ENCODE measurements at places on chromosomes 6 and 20. TPM values are rescaled to one million over a fixed set of nuclear protein-coding genes. Genes with fewer than 3 reads are reported as not detected.
A peak's percentile ranks its signal among the peaks of the same experiment; 100 is the strongest.

Gene LPA
- not detected for total RNA-seq

DNA sequence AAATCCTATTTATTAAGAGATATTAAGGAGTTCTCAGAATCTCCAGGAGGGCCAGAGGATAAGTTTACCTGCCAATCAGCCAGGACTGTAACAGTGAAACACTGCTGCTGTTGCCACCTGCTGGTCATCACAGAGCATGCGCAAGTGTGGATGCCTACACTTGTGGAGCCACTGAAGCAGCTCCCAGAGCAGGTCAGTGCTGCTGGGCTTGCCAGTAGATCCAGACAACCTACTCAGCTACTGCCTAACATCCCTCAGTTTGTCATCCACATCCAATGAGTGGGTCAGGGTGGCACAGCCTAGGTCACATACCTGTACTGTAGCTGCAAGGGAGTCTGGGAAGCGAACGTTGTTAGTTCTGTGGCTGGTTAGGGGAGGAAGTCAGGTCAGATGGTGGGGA lies 18.3 kb upstream of the NHSL1 start:
- peak; percentile 42 for DNase-seq

DNA sequence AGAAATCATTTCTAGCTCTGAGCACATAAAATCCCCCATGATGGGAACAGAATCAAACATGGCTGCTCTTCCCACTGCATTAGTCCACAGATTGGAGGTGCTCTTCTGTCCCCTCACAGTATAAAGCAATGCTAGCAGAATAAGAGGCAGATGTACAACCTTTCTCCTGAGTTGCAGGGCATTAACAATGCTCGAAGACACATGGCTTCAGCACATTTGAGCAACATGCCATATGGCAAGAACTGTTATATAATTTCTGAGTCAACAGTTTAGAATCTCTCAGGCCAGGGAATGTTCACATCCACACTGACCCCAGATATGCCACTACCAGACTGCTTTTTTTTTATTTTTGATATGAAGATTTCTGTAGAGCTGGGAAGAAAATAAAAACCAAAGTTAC lies 119.6 kb downstream of the KIF13A start:
- DNase-seq = no peak

GRCh38 chr6:23655525-23655924 lies 470.5 kb upstream of the NRSN1 start:
- no peak for DNase-seq

- no peak for DNase-seq
These were observed 451.2 kb upstream of the JAG1 start for GRCh38 chr20:11124849-11125505.

GRCh38 chr6:155181498-155181897 lies 82.3 kb upstream of the CLDN20 start:
- no peak for DNase-seq

DNA sequence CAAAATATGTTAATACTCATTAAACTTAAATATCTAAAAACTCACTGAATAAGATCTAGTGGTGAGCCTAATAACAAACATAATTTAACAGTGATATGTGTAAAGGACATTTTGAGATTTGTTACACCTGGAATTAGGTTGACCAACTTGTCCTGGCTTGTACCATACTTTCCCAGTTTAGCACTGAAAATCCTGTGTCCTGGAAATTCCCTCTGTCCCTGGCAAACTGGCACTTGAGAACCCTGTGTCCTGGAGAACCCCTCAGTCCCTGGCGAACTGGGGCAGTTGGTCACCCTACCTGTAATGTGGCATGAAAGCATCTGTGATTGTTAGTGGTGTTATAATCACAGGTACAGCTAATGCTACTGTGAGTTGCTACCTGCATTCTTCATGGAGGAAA lies 6.9 kb upstream of the PRND start:
- no peak for DNase-seq

DNA sequence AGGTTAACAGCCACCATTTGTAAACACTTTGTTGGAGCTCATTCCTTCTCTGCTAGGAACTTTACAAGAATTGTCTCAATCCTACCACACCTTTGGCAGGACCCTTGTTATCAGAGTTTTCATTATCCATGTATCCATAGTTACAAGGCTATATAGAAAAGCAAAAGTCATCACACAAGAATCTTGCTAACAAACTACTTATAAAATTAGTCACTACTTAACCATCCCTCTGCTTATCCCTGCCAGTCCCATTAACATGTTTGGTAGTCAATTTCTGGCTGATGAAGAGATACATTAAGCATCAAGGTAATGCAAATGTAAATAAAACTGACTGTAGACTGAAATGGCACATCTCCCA lies 10.4 kb downstream of the ZSWIM3 start:
- DNase-seq = no peak

GRCh38 chr6:8819446-8819845 lies 384.1 kb upstream of the SLC35B3 start:
- DNase-seq = no peak

DNA sequence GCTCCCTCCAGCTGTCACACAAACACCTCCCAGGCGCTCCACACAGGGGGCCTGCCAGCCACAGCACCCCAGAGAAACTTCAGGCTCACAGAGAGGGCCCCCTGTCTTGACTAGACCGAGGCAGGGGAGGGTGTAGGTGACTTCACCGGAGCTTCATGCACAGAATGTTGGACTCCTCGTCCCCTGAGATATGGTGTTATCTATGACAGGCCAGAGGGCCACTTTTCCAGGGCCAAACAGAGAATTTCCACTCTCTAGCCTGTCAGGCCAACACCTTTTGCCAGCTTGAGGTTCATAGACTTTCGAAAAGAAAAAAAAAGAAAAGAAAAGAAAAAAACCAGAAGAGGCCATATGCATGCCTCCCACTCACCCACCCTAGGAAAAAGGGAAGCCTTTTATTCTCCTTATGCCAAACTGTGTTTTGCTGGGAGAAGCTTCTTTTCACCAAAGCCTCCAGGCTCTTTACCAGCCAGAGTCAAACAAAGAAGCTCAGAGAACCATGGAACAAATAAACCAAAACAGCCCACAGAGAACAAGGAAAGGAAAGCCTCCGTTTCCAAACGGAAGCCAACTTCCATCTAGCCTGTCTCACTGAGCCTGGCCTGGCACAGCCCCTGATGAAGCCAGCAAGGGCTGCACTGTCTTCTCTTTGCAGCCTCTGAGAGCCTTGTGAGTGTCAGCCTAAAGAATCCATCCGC lies 313.2 kb upstream of the JARID2 start:
- no peak for DNase-seq

GRCh38 chr20:33667245-33667675 lies 517 bp downstream of the ACTL10 start:
- DNase-seq = no peak

- no peak for DNase-seq
These were observed 1.7 kb downstream of the TPX2 start for GRCh38 chr20:31740656-31741323.

- peak; percentile 99 for DNase-seq
These were observed 4.2 kb upstream of the ZBTB46 start for GRCh38 chr20:63835021-63835858.

- DNase-seq = no peak
These were observed 37.1 kb upstream of the F13A1 start for GRCh38 chr6:6357530-6357929.

DNA sequence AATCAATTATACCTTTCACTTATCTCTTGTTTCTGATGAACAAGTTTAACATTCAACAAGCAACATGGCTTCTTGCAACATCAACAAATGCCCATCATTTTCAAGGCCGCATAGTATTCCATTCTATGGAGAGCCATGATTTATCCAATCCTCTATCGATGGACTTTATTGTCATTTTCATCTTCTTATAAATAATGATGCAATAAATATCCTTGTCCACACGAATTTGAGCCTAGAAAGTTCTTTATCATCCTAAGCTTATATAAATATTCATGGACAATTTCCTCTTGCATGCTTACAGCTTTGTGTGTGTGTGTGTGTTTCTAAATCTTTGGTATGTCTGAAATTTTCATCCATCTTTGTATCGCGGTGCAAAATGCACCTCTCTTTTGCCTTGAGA lies 29.1 kb downstream of the TOX2 start:
- no peak for DNase-seq

GRCh38 chr6:64254558-64254957 lies 619.0 kb downstream of the PHF3 start:
- no peak for DNase-seq

GRCh38 chr6:111711476-111711875 lies 105.8 kb upstream of the TRAF3IP2 start:
- peak; percentile 27 for DNase-seq

DNA sequence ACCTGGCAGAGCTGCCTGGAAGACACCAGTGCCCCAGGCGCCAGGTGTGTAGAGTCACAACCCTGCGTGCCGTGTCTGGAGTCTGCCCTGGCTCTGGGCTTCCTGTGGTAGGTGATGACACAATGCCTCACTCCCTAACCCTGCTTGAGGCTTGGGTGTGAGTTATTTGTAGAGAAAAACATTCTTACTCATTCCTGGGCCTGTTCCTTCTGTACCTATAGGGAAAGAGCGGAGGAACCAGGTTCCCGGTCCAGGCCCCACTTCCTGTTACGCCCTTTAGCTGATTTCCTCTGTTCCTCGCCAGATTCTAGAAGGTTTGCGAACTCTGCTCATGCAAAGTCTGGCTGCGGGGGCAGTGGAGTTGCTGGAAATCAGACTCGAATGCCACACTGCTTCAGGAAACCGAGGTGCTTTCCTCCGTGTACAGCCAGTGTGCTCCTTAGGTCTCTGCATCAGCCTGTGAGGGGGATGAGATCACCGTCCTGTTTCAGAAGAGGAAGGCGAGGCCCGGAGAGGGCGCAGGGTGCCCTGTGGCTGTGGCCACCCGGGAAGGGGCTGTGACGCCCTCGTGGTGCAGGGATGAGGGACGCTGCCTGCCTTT lies 67.1 kb upstream of the DUSP22 start:
- no peak for DNase-seq

- DNase-seq = peak; percentile 22
These were observed 7.0 kb downstream of the LBP start for GRCh38 chr20:38353316-38353715.

DNA sequence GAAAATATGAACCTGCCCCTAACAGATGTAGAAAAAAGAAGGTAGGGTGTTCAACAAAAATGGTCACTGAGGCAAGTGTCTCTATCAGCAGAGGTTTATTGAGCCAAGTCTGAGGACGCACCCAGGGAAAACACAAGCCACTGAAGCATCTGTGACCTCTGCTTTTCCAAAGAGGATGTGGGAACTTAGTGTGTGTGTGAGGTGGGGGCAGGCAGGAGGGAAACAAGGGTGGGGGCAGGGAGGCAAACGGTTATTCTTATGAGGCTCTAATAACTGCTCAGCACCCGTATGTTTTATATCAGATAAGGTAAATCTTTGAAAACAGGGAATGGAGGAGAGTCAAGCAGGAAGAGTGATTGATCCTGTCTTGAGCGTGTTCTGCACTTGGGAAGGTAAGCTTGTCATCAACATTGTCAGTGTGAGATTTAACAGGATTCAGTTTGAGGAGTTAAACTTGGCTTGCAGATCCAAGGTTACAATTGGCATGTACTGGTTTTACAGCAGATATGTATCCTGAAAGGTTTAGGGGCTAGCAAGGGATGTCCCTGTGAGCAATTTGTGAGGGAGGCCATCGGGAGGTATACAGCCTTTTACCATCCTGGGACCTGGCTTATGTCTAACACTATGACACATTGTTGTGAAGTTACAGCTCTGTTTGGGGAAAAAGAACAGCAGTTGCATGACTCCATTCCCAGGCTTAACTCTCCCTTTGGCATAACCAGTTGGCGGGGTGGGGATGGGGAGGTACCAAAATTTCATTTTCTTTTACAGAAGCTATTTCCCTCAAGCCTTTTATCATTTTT lies 33.7 kb downstream of the NINL start:
- DNase-seq = no peak

Gene TRIM38
- 3.2 TPM for total RNA-seq

- DNase-seq = peak; percentile 62
These were observed 54.3 kb downstream of the MYLIP start for GRCh38 chr6:16183187-16183664.

GRCh38 chr6:37481711-37482605 lies 17.7 kb downstream of the CCDC167 start:
- no peak for DNase-seq

DNA sequence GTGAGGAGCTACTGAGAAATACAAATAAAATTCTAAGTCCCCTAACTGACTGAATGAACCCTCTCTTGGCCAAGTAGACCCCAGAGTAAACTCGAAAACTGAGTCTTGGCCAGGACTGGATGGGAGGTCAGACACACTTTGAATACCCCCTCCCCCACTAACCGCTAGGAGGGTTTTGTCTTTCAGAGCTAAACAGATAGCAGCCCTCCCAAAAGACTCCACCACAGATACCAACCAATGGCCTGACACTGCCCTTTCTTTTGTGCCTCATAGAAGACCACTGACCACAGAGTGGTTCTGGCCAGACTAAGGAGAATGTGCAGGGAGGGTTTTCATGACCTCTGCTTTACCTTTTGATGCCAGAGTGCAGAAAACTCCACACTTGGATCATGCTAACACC lies 42.1 kb downstream of the SPACA1 start:
- DNase-seq = no peak

DNA sequence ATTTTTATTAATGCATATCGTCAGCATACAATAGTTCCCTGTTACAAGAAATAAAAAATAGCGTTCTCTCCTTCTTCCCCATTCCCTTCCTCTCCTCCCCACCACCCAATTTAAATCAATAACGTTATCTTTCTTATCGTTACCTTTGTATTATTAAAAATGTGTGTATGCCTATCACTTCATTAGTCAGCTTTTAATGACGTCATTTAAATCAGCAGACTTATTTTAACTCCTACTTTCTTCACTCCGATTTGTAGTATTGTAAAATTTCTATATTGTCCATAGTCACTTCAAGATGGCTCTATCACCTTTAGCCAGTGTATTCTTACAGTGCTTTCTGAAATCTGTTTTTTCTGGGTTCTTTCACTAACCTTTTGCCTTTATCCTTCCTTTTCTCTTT lies 89.1 kb downstream of the MKKS start:
- DNase-seq = no peak

DNA sequence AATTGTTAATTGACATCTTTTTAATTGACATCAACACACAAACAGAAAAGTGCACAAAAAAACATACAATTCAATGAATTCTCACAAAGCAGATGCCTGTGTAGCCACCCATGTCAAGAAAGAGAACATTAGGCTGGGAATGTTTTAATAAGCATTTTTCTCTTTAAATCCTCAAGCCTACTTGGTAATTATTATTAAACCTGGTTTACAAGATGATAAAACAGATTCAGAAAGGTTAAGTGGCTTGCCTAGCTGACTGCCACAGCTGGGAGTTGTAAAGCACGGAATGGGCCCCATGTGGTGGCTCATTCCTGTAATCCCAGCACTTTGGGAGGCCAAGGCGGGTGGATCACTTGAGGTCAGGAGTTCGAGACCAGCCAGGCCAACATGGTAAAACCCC lies 90.0 kb upstream of the AKAP12 start:
- no peak for DNase-seq

DNA sequence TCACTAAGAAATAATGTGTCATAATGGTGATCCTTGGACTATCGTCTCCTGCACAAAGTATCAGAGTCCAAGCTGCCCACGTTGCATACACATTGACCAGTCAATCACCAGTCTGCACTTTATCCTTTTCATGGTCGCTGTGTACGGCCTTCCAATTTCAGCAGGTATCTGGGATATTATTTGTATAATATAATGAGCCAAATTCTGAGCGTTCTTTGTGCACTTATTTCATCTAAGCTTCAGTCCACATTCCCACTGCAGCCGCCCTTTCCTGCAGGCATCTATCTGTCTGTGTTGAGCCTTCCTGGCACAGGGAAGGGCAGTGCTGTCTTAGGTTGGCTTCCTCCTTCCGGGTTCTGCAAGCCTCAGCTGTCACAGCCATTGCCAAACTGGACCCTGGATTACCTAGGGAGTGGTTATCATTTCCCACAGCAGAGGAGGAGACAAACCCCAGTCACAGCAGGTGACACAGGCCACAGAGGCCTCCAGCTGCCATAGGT lies 174.3 kb downstream of the TTLL2 start:
- DNase-seq = no peak

Gene SASH1
- 33.8 TPM for total RNA-seq
